ENCODE measurements at places on chromosomes 16 and 17. TPM values are rescaled to one million over a fixed set of nuclear protein-coding genes. Genes with fewer than 3 reads are reported as not detected.

- no peak for DNase-seq
Observed at GRCh38 chr16:1013593-1013900, 32.0 kb downstream of the SOX8 start.

- no peak for DNase-seq
Observed at GRCh38 chr16:19505600-19506303, 16.1 kb downstream of the GDE1 start.

Gene ACSM2A
- not detected for total RNA-seq

DNA sequence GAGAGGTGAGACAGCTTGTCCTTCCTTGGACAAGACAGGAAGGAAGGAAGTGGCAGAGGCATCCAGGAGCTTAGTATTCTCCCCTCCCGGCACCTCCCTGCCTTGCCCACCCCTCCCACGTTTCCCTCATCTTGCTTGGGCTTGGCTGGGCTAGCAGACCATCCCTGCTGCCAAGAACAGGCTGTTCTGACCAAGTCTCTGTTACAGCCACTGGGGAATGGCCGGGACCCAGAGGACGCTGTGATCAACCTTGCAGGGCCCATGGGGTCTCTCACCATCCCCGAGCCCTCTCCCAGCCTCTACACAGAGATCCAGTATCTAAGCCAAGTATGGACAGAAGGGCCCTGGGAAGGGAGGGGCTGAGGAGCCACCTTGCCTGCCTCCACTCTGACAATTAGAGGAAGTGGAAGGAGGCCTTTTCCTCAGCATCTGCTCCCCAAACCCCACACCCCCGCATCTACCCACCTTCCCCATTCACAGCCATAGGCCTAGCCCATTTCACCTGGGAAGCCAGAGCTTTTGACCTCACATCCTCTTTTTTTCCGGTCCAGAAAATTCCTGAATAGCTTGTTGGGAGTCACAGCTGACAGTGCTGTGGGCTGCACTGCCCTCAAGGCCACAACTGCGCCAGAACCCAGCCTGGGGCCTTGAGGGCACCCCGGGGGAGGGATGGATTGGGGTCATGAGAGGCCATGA, 14.1 kb downstream of the CD300LG start:
- DNase-seq, result no peak

GRCh38 chr17:50472286-50472685, 3.6 kb upstream of the CHAD start:
- DNase-seq, result no peak

Gene RDM1
- 5.5 TPM for total RNA-seq
